ENCODE measurements at places on chromosomes 2 and 18.

- no peak for DNase-seq
Measured at GRCh38 chr2:173462892-173463840, 108.5 kb downstream of the CDCA7 start.

GRCh38 chr2:100408104-100408503, 9.4 kb downstream of the CHST10 start:
- DNase-seq, result no peak

DNA sequence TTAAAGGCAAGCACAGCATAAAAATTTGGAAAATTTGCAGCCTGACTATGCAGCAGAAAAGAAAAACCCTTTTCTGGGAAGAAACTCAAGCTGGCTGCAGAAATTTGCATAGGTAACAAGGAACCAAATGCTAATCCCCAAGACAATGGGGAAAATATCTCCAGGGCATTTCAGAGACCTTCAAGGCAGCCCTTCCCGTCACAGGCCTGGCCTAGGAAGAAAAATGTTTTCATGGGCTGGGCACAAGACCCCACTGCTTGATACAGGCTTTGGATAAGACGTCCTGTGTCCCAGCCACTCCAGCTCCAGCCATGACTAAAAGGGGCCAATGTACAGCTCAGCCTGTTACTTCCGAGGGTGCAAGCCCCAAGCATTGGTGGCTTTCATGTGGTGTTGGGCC, 717.6 kb downstream of the TDRD15 start:
- DNase-seq, result no peak

DNA sequence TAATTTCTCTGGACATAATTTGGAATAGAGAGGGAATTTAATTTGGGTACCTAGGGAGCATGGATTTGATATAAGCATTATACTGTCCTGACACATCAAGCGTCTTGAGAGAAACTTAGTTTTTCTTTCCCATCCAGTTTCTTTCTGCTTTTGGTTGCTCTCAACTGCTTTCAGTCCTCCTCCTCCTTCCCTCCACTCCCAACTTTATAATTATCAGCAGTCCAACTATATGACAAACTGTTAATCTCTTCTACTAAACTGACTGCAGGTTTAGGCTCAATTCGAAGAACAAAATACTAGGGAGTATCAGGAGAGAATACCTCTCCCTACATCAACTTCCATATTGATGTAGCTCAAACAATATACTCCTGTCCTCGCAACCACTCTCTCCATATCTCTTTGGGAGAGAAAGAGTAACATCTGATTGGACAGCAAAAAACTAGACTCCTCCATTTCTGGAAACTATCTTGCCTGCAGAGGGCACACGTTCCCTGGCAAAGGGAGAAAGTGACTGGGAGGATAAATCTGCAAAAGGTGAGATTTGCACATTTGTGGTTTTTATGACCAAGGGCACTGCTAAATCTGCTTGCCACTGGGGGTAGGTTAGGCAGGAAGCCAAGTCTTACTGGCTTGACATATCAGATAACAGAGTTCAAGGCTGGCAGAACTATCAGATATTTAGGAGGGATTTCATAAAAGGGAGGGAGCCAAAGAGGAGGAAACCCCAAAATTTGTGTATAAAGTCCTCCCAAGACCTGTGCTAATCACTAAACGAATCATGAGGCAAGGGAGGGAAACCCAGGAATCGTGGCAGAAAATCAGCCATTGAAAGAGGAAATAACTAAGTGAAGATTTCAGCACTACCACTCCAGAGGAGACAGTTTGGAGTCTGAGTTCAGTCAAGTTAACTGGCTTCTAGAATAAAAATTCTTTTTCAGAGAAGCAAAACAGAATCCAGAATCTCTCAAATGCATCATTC, 40.0 kb downstream of the ICA1L start:
- DNase-seq, result no peak

GRCh38 chr2:21727101-21727500, 603.3 kb downstream of the TDRD15 start:
- DNase-seq, result no peak

GRCh38 chr2:5959836-5960820, 267.9 kb downstream of the SOX11 start:
- no peak for DNase-seq

- DNase-seq, result no peak
Measured at GRCh38 chr2:204604061-204604460, 58.8 kb downstream of the PARD3B start.

DNA sequence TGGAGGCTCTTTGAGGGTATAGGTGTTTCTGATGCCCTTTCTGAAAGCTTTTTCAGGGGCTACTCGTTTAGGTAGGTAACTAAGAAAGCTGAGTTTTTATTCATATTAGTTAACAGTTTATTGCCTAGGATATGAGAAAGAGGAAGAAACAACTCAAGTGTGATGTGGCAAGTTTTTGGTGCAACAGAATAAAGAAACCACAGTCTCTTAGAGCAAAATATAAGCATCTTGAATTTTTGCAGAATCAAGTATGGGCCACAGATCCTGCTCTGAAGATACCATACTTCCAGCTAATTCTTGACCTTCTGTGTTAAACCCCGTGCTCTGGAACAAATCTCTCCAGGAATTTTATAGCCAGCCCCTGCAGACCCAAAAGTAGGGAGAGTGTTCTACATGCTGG, 147.7 kb upstream of the SLC1A4 start:
- no peak for DNase-seq

- no peak for DNase-seq
Measured at GRCh38 chr2:176085861-176086771, 2.4 kb upstream of the EVX2 start.

- DNase-seq, result no peak
Measured at GRCh38 chr2:35891936-35892335, 463.6 kb upstream of the CRIM1 start.

GRCh38 chr2:176468457-176469113, 199.3 kb downstream of the MTX2 start:
- DNase-seq, result no peak

- no peak for DNase-seq
Measured at GRCh38 chr2:142065156-142065555, 65.7 kb downstream of the LRP1B start.

DNA sequence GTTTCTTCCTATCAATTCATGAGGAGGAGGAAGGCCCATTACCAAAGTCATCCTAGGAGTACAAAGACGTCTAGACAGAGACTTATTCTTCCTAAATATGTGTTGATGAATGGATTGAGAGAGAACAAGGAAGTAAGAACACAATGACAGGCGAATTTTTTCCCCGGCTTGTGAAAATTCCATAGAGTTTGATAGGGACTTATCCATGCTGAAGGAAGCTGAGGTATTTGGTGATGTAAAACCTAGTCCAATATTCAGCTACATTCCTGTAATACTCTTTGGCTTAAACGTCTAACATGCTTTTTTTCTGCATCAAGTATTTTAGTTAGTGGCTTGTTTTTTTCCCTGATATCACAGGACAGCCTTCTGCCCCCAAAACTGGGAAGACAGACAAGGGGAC, 121.9 kb upstream of the MYT1L start:
- no peak for DNase-seq

- no peak for DNase-seq
Measured at GRCh38 chr2:33897741-33898140, 298.6 kb upstream of the FAM98A start.

DNA sequence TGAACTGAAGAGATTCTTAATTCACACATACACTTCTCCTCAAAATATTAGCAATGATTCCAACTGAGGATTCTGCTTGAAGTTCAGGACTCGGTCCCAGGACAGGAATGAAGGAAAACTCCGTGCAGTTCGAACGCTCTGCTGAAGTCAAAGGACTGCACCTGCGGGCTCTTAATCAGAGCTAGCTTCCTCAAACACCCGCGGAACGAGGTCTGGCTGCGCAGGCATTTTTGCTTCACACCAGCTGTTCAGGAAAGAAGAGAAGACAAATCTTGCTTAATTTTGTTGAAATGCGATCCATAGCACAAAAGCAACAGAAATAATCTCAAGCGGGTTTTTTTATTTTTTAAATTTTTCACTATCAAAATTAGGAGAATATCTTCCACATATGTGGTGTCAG, 175.6 kb downstream of the LAMA1 start:
- DNase-seq, result no peak

- no peak for DNase-seq
Measured at GRCh38 chr18:12744103-12744502, 41.3 kb downstream of the PSMG2 start.

DNA sequence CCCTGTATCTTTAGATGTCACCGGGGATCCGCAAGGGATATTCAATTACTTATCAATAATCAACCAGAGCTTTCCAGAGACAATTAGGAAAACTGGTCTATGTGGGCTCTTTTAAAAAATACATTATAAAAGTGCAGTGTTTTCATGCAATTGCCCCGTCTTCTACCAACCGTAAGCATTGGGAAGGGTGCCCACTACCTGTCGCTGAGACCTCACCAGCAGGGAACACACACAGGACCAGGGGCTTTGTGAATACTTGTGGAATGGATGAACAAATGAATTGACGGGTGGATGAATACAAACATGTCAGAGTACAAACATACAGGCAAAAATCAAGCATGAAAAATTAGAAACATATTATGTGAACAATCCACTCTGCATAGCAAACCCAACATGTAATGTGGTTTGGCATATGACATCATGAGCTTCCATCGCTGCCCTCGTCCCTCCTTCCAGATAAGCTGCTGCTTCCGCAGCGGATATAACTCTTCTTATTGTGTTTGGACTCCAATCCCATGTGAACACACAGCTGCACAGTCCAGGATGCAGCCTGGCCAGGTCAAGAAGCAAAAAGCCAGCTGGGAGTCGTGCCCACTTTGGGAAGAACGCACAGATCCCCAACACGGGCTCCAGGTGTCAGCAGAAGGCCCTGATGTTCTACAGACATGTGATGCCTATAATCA, 5.3 kb downstream of the FHL2 start:
- DNase-seq, result no peak

DNA sequence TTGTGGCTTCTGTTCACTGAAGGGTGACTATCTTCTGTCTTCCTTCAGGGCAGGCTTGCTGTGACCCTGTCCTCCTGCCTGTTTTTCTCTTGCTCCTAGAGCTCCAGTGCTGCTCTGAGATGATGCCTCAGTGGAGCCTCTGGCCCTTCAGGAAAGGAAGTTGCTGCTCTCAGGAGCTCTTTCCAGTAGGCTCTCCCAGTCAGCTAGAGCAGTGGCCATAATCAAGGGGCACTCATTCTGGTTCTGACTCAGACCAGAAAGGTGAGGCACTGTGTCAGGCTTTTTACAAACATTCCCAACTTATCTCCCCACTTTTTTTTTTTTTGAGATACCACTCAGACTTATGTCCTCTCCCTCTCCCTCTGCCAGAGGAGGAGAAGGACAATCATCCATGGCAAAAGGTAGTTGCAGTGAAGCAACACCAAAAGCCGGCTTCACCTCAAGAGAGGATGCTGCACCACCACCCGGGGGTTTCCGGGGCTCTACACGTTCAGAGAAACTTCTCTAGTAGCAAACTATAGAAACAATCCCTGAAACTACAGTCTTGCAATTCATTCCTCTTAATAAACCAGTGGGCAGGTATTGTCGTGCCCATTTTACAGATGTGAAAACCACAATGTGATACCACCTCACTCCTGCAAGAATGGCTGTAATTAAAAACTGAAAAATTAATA, 115.4 kb downstream of the ACTR3 start:
- no peak for DNase-seq

DNA sequence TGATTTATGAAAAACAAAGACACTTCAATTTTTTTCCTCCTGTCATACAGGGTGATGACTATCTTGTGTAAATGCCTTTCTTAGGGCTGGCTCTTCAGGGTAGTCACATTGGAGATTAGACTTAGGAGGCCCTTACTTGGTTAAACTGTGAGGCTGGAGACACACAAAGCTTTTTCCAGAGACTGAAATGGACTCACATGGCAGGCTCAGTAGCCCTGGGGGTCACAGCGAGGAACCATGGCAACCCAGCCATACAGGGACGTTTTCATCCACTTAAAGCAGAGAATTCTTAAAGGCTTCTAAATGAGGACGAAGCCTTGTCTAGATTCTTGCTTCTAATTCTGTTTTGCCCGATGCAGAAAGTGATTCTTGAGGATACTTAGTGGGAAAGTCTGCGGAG, 57.3 kb upstream of the ZDBF2 start:
- no peak for DNase-seq

Data from activated CD4-positive, alpha-beta T cell treated with anti-CD3 and anti-CD28 coated beads for 1 hour (primary cell).